Mesenchymal stem cell (in vitro differentiated cells and primary cell): ENCODE measurements at places on chromosomes 5 and 9.

DNA sequence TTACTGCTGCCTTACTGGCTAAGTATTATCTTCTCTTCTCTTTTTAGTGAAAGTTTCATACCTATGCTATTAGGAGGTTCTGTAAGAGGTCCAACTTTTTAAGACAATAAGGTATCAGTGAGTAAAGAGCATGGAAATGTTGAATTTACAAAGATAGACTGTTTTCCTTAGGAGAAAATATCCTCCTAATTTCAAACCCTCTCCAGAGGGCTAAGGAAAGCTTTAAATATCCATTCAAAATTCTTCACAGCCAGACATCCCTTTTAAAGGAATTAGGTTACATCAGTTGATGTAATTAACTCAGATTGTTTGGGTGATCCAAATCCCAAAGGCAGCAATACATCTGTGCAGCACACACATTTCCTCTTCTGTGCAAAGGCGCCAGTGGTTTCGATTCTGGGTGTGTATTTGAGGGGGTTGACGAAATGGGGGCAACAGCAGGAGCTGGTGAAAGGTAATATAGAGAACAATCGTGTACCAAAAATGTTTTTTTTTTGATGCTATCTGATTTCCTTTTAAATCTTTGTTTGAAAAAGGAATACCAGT lies 273.8 kb upstream of the RPS23 start:
- DNase-seq, result no peak

GRCh38 chr5:146363161-146363874 lies 24.7 kb downstream of the POU4F3 start:
- DNase-seq, result no peak

DNA sequence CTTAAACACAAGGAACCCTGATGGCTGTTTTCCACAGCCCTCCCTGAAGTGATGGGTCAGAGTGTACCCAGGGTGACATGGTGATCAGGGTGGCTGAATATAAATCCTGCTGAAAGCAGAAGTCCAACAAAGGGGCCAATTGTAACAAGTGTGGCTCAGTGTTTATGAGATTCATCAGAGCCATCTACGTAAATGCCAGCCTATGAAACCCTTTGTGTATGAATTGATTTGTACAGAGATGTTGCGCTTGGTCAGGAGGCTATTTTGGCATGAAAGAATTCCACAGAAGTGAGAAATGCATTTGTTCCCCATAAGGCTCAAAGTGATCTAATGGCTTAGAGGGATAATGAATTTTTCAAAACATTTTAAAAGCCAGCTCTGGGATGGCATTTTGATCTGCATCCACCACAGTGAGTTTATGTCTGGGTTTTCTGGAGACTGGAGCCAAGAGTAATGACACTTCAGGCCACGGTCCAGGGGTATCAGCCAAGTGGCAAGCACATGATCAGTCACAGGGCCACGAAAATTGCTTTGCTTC lies 12.4 kb downstream of the PRUNE2 start:
- DNase-seq, result no peak

- DNase-seq, result no peak
These were observed 824.3 kb downstream of the SEMA5A start for GRCh38 chr5:8721536-8721935.

GRCh38 chr9:11892401-11892800 lies 800.8 kb upstream of the TYRP1 start:
- no peak for DNase-seq

DNA sequence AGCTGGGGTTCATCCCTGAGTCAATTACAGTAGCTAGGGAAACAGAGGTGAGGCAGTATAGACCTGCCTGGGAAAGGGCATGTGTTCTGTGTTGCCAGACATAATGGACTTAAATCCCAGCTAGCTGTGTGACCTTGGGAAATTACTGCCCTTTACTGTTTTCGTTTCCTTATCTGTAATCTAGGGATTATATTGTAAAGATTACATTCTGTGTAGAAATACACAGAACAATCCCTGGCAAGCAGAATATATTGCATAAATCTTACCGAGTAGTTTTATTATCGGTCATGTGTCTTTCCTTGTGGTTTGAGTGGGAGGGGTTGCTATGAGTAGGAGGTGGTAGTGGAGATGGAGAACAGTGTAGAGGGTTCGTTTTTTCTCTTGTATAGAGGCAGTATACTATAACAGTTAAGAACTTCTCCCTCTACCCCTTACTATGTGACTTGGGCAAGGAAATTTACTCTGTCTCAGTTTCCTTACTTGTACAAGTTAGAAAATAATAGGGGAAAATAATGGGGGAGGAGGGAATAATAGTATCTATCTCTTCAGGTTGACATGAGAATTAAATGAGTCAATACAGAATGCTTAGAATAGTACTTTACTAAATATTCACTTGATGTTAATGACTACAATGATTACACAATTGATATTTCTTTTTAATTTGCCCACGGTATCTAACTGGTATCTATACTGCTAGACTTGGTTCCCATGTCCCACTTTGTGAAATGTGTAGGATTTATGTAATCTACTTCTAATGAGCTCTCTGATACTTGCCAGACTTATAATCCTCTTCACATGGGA lies 7.1 kb upstream of the DMXL1 start:
- DNase-seq, result peak; percentile 29

- DNase-seq, result no peak
These were observed 66.4 kb downstream of the EHMT1 start for GRCh38 chr9:137685035-137685740.

DNA sequence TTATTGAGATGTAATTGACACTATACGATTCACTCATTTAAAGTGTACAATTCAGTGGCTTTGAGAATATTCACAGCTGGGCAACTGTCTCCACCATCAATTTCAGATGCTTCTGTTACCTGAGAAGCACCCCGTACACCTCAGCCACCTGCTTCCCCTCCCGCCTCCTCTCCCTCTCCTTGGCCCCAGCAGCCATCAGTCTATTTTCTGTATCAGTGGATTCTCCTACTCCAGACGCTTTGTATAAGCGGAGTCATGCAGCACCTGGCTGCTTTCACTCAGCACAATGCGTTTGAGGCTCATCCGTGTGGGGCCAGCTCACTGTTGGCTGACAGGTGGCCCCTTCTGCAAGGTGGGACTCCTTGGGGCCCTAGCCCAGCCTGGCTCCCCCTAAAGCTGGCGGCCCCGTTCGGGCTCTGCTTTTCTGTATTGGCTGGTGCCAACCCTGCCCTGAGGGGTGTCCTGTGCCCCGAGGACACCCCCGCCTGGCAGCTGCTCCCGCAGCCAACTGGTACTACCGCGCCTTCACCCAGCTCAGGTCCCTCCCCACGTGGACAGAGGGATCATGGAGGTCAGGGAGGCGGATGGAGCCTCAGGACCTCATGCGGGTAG lies 124.4 kb upstream of the COL5A1 start:
- DNase-seq, result no peak

DNA sequence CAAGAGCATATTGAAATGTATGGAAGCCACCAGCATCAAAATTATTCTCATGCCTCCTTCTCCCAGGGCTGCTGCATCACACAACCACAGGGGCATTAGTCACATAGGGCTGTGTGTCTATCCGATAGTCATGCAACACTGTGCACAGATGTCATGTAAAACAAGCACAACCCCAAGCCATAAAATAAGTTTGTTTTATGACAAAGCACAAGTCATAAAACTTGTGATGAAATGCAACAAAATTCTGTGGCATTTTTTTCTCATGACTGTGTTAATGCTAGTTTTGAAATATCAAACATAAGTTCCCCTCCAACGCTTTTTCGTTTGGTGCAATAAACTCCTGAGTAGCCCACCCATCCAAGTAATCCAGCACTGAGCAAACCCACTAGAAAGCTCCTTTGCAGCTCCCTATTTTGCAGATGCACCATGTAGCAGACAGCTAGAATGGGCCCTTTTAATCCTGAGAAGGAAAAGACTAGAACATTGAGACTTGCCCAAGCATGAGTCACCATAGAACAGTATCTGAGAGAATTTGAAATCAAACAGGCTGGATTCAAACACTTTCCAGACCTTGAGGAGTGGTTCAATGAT lies 93.3 kb upstream of the ZNF366 start:
- DNase-seq, result peak; percentile 94

GRCh38 chr5:39191216-39191615 lies 28.1 kb downstream of the FYB1 start:
- DNase-seq, result no peak

DNA sequence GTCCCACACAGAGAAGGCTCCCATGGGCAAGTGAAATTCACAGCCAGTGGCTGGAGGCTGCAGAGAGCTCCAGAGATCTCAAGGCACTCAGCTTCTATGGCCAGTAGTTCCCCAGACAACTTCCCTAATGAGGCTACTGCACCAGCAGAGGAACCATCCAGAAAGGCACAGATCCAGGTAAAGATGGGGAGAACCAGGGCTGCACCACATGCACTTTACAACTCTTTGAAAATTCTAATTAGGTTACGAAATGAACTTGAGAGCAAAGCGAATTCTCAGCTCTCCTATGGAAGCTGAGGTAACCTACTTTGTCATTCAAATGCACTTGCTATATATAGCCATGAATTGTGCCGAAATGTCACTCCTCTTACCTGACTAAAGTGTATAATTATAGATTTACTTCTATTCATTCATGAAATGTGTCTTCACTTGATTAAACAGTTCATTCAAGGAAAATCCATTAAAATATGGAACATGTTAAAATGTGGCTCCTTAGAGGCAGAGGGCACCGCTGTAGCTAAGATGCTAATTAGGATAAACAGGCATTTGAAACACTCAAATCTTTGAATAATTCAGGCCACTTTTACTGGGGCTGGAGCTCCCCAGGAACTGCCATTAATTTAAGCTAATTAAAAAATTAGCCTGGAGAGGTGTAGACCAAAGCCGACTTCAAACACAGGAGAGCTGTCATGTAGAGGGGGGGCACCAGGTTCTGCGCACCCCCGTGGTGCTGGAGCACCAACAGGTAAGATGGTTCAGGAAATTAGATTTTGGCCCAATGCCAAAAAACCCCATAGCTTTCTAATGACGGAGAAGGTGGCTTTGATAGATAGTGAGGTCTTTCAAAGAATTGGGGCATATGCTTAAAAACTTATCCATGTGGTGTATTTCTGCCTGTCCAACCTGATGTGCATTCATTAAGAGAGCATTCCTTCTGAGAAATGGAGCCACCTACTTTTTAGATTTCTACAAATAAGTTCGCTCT lies 204.1 kb downstream of the GABBR2 start:
- DNase-seq, result no peak

DNA sequence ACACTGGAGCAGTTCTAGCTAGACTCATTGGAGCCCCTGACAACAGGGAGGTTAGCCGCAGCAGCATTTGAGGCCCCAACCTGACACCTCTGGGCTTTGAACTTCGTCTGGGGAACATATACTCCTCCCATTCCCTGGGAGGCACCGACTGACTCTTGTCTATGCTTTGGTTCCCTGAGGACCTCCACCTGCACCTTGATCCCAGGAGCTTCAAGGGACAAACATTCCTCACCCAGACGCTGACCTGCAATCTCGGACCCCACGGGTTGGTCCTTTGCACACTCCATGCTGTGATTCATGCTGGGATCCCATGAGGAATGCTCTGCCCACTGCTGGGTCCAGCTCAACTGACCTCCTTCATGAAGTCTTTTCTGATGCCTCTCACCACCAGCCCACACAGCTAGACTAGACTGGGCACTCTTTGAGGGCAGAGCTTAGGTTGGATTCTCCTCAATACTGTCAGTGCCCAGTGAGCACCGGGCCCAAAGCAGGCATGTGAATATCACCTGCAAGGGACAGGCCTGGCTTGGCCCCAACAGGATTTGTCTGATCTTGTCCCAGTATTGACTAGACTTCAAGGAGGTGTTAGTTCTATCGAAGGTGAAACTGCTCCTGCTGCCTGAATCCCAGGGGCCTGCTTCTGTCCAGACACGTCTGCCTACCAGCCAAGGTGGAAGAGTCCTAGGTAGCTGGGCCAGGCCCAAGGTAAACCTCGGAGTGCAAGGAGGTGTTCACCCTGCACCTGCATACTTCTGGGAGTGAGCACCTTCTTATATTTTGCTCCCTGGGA lies 51.8 kb upstream of the ZBTB43 start:
- no peak for DNase-seq
